Thoracic aorta (tissue), 2 donors: ENCODE measurements at places on chromosomes 1 and 21. TPM values are rescaled to one million over a fixed set of nuclear protein-coding genes. Genes with fewer than 3 reads are reported as not detected.

The UBL4B gene
- total RNA-seq = not detected

The HOOK1 gene
- total RNA-seq = 0.27 TPM

The RGL1 gene
- 35.7 TPM for total RNA-seq

The ALX3 gene
- total RNA-seq = not detected

The SLC25A44 gene
- total RNA-seq = 10.7 TPM
